ENCODE measurements at places on chromosomes 13 and 19. TPM values are rescaled to one million over a fixed set of nuclear protein-coding genes. Genes with fewer than 3 reads are reported as not detected.

The OR7G1 gene
- total RNA-seq: not detected

The MIDN gene
- total RNA-seq: 48.5 TPM

The CTU1 gene
- total RNA-seq: 4.0 TPM

The RNF113B gene
- total RNA-seq: not detected

Measured in camera-type eye (tissue), 1 donor.